ENCODE measurements at places on chromosomes 11 and 22. TPM values are rescaled to one million over a fixed set of nuclear protein-coding genes. Genes with fewer than 3 reads are reported as not detected.

The CASP5 gene
- total RNA-seq = not detected

The TRPM5 gene
- total RNA-seq = 0.38 TPM

The CHADL gene
- 1.2 TPM for total RNA-seq

DNA sequence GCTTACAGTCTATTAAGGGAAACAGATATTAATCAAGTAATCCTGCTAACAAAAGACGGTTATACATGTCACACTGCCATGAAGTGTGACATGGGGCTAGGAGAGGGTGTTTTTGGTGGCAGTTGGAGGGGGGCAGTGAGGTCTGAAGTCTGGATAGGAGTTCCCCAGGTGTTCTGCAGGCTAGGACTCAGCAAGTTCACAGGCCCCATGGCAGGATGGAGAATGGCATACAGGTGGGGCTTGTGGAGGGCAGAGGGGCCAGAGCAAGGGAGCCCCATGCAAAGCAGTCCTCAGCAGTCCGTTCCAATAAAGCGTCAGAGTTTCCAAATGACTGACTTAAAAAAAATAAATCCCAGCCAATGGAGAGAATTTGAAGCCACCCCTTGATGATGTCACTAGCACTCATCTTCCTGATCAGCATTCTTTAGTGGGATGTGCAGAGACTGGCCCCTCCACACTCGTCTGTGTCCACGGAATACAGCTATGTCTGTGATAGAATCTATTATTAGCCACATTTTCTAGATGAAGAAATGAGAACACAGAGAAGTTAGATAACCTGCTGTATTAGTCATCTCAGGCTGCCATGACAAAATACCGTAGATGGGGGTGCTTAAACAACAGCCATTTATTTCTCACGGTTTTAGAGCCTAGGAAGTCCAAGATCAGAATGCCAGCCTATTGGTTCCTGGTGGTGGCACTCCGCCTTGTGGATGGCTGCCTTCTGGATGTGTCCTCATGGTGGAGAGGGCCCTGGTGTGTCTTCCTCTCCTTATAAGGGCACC lies 32.6 kb downstream of the PRDM11 start:
- H3K36me3 ChIP-seq = no peaks in the 10 kb centered on the region
- no peak for DNase-seq
- no peak overlapping the region for H3K27ac ChIP-seq
- H3K27me3 ChIP-seq = peaks cover 7% of the 10 kb centered on the region

- H3K36me3 ChIP-seq = no peaks in the 10 kb centered on the region
- no peak for DNase-seq
- H3K27me3 ChIP-seq = no peaks in the 10 kb centered on the region
- H3K4me1 ChIP-seq = peaks cover 3% of the 10 kb centered on the region
- H3K4me3 ChIP-seq = no peak overlapping the region
Measured at GRCh38 chr11:116960930-116961329, 123.5 kb upstream of the APOA1 start.

GRCh38 chr11:45580399-45580798 lies 85.0 kb downstream of the CHST1 start:
- no peaks in the 10 kb centered on the region for H3K36me3 ChIP-seq
- no peak overlapping the region for H3K27ac ChIP-seq
- DNase-seq = peak; percentile 71
- H3K4me1 ChIP-seq = no peaks in the 10 kb centered on the region
- peaks cover 7% of the 10 kb centered on the region for H3K27me3 ChIP-seq
- no peak overlapping the region for H3K4me3 ChIP-seq

Measured in endothelial cell (in vitro differentiated cells).